Pulmonary artery endothelial cell (primary cell): ENCODE measurements at places on chromosomes 2 and 18.
A peak's percentile ranks its signal among the peaks of the same experiment; 100 is the strongest.

GRCh38 chr2:75315436-75315835 lies 116.1 kb upstream of the TACR1 start:
- DNase-seq = no peak

DNA sequence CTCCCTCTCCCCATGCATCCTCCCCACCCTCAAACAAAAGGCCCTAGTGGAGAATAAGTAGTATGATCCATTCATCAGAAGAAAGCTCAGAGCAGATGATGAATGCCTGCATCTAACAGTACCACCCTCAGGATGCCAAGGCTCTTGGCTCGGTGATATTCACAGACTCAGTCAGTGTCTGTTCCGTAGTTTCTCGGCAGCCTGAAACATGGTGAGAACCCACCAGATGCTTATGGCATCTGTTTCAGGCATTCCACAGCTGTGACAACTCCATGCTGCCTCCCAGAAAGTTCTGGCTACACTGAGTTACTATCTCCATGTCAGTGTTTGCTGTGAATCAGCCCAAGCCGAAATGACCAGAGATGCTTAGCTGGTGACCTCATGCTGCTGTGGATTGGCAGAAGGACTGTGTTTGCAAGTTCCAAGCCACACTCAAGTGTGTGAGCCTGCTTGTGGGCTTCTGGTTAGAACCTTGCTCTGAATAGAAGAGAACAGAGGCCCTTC lies 83.9 kb downstream of the WDSUB1 start:
- DNase-seq = no peak

DNA sequence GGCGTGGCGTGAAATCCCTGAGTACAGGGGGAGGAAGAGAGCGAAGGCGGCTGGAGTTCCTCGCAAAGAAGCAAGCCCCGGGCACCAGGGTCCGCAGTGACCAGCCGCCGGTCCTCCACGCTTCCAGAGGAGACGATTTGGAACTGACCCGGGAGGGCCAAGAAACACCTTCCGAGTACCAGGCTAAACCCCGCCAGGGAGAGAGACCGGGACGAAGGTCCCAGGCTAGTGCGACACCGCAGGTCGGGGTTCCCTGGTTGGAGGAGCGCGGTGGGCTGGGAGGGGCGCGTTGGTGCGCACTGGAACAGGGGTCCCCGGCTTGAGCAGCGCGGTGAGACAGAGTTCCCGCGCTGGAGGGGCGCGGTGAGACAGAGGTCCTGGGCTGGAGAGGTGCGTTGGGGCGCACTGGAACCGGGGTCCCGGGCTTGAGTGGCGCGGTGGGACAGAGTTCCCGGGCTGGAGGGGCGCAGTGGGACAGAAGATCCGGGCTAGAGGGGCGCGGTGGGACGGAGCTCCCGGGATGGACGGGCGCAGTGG lies 901 bp downstream of the WDFY1 start:
- DNase-seq = no peak

- DNase-seq = no peak
Measured at GRCh38 chr2:203988500-203989260, 52.1 kb downstream of the ICOS start.

DNA sequence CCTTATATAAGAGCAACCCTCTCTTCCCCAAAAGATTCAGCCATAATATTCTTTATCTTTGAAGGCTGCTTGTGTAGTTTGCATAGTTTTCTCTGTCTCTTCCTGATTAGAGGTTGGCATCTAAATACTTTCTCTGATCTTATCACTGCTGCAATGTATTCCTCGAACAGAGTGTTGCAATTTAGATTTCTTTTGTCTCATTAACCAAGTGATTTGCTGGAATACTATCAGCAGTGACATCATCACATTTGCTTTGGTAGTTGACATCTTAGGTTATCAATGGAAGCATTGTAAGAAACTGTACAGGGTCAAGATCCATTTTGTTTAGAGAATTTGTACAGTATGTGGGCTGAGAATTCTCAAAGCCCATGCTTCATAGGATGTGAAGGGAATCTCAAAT lies 72.0 kb upstream of the NEUROD1 start:
- DNase-seq = no peak

GRCh38 chr2:216445501-216445900 lies 33.2 kb downstream of the SMARCAL1 start:
- no peak for DNase-seq

DNA sequence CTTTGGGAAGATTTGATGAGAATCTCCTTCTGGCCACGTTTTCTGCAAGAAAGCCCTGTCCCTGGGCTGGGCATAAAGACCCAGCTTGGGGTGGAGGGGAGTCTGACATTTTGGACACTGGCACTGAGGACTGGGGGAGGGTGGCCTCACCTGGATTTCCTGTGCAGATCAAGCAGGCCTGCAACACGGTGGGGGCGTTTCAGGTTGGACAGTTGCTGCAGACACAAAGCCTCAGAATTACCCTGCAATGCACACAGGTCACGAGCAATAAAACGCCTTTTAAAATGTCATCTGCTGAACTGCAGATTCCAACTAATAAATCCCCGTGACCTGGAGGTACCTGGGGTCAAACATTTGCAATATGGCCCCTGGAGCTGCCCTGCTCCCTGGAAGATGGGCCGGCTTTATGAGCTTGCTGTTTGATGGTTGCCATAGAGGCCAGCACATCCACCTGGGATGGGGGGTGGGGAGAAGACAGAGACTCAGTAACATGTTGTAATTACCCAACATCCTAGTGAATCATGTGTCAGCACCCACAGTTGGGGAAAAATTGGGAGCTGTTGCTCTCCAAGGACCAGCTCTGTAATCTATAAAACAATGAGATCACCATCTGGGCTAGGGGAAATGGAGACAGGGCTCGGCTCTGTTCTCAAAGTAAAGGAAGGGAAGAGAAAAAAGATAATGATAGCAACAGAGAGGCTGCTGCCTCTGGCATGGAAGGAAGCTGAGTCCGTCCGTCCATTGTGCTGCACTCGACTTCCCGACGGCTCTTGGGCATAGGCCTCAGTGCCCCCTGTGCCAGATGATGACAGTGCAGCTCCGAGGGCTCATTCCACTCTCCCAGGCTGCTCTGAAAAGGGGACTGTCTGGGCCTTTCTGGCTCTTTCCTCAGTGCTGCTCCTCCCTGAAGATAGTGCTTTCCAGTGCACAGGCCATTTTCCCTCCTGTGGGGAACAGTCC lies 340.3 kb downstream of the CYRIA start:
- DNase-seq = no peak

DNA sequence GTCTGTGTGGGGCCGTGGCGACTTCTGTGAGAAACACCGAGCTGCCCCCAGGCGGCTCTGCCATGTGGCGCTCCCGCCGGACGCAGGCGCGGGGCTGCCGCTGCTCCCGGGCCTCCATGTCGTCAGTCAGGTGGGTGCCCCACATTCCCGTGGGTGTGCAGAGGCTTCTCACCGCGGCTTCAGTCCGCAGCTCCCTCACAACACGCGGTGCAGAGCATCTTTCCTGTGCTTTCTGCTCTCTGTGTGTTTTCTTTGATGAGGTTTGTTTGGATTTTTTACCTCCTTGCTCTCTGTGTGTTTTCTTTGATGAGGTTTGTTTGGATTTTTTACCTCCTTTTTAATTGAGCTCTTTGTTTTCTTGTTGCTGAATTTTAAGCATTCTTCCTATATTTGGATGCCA lies 13.0 kb downstream of the AQP12A start:
- DNase-seq = no peak

- no peak for DNase-seq
Measured at GRCh38 chr2:43676322-43677050, at the start of gene C1GALT1C1L. Gene C1GALT1C1L (minus strand): TSS chr2:43676429. CDS start chr2:43676322, 107 bp downstream.

DNA sequence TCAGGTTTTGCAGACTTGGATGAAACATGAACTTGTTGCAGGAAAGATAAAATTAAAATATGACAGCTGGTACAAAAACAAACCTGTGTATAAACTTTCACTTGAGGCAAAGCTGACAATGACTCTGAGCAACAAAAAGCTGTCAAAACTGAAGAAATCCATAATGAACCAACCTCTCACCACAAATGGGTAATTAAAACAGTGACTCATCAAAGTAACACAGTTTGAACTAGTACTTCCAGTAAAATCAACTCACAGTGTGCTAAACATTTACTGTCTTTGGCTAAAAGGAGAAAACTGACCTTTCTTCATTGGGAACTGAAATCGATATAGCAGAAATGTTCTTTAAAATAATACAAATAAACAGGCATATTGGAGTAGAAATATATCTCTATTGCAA lies 209.7 kb downstream of the WDPCP start:
- no peak for DNase-seq

DNA sequence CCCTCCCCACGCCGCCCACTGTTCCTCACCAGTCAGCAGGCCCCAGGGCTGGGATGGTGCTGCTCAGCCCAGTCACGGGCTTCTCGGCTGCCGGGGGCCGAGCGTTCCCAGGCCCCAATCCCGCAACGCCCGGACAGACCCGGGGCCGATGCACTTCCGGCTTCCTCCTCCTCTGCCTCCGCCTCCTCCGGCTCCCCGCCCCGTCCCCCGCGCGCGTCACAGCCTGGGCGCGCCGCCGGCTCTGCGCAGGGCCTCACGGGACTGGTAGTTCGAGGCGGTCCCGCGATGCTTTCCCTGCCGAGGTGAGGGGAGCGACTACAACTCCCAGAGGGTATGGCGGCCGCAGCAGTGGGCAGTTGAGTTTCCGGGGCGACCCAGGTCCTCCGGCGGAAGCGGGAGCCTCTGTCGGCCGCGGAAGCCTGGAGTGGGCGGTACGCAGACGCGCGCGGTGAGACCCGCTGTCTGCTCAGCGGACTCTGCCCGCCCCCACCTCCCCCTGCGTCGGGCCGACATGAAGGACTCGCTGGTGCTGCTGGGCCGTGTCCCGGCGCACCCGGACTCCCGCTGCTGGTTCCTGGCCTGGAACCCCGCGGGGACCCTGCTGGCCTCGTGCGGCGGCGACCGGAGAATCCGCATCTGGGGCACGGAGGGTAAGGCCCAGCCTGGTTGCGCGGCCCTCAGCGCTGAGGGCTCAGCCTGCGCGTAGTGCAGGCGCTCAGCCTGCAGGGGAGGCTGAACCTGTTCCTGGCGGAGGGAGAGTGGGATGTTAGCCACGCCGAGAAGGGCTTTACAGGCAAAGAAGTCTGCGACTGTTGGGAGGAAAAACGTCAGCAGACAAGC lies at the start of the genes CIAO1 and TMEM127:
TSS of gene CIAO1 (plus strand) at position 386 of the 840 bp plus-strand sequence. CDS start at position 512, 126 bp downstream.
TSS of gene TMEM127 (minus strand) at position 158 of the 840 bp plus-strand sequence. CDS start 616 bp downstream, outside the sequence.
- DNase-seq = peak; percentile 93

GRCh38 chr2:111930875-111931274 lies 32.5 kb downstream of the MERTK start:
- DNase-seq = no peak

GRCh38 chr2:190190507-190191162 lies 128.1 kb upstream of the MSTN start:
- DNase-seq = no peak

GRCh38 chr2:215598376-215598975 lies 162.6 kb upstream of the FN1 start:
- DNase-seq = no peak

- DNase-seq = no peak
Measured at GRCh38 chr18:76098674-76099411, 396.2 kb downstream of the ZNF516 start.

DNA sequence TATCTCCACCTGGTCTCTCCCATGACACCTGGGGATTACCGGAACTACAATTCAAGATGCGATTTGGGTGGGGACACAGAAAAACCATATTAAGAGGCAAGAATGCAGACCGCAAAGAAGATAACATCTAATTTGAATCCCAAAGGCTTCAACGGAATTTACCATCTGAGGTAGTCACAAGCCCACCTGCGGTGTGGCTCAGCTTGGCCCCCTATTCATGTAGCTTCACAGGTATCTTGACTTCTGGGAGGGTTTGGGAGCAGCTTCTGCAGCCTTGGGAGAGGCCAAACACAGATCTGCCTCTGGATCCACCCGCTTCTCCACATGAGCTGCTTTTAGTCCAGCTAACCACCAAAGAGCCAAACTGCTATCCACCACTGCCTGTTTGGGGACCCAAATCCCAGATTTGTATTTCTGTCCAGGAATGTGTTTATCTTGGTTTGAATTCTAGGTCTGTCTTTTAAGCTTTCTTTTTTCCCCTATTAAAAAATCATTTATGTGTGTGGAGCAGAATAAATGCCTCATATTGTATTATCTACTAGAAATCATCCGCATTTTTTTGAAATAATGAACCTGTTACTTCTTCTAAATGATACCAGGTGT lies 247.6 kb downstream of the DLGAP1 start:
- DNase-seq = no peak

DNA sequence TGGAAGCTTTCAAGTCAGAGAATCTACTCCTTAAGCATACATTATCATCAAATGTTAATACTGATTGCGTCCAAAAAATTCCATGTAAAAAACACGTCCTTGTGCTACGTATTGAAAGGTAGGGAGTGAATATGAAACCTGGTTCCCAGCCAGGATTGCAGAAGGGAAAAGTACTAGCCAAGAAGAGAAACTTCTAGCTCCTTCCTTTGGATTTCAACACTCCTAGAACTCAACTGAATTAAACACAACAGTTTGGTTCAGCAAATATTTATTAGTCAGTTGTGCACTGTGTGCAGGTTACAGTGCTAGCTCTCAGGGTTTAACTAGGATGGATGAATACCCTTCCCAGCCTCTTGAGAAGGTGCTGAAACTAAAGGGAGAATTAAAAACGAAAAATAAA lies 33.9 kb upstream of the FHL2 start:
- no peak for DNase-seq
